ENCODE measurements at places on chromosomes 6 and 20.

- DNase-seq = no peak
Measured at GRCh38 chr6:139905404-139906052, 531.1 kb upstream of the CITED2 start.

DNA sequence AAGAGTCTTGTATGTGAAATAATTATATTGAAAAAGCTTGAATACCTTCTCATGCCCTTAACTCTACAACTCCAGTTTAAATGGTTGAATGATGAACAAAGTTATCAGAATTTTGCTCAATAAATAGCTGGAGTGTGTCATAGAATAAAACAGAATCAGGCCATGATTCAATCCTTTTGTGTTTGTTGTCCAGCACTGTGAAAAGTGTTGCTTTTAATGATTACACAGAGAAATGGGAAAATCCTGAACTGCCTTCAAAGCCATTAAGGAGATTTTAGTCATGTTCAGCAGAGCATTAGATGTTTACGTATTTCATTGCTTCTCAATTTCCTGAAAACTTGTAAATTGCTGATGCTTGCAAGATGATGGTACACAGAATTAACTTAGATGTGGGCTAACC is 262.9 kb upstream of the BTBD3 start:
- no peak for DNase-seq

- DNase-seq = no peak
Measured at GRCh38 chr6:105616521-105616920, 213.6 kb upstream of the PREP start.

DNA sequence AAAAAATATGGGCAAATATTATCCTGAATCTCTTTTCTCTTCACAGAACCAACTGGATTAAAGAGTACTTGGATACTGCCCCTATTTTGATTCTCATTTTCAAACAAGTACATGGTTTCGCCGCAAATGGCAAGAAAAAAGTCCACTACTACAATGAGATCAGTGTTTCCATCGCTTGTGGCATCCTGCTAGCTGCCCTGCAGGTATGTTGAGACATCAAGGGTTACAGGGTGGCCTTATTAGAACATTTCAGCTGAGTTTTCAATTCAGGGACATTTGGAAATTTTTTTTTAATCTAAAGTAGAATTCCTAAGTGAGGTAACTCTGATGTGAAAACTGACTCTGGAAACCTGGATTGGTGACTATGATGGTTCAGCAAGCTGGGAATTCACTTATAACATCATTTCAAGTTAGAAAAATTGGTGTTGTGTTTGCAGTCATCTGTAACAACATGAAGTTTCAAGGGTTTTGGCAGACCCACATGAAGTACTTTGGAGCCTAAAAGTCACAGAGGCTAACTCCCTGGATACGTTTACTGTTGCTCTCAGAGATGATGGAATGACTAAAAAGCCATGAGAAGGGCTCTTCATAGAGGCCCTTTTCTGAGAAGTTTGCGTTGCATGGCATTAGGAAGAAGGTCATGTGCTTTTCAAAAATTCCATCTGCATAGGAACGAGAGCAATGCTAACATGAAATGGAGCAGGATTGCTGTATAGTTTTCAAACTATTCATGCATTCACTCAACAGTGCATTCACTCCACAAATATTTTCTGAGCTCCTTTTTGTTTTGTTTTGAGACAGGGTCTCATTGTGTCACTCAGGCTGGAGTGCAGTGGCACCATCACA is 25.5 kb downstream of the IYD start:
- no peak for DNase-seq

- DNase-seq = no peak
Measured at GRCh38 chr6:149545258-149545753, 537 bp downstream of the PPIL4 start.

DNA sequence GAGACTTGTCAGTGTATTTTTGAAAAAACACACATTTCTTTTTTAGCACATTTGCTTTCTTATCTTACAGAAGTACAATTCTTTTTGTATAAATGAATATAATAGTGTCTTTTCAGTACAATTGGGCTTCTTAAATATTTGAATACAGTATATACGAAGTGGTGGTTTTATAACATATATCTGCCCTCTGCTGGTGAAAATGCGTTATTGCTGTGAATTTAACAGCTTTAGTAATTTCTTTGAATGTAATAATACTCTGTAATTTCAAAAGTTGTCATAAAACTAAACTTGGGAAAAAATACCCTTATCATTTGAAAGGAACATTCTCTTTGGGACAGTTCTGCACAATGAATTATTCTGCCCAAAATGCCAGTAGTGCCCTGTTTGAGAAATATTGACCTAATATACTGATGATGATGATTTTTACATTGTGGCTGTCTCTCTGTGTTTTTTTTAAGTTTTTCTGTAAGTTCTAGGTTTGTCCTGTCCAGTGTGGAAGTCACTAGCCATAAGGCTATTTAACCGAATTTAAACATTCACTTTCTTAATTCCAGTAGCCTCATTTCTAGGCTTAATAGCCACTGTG is 19.0 kb downstream of the SMAP1 start:
- DNase-seq = peak; percentile 27

DNA sequence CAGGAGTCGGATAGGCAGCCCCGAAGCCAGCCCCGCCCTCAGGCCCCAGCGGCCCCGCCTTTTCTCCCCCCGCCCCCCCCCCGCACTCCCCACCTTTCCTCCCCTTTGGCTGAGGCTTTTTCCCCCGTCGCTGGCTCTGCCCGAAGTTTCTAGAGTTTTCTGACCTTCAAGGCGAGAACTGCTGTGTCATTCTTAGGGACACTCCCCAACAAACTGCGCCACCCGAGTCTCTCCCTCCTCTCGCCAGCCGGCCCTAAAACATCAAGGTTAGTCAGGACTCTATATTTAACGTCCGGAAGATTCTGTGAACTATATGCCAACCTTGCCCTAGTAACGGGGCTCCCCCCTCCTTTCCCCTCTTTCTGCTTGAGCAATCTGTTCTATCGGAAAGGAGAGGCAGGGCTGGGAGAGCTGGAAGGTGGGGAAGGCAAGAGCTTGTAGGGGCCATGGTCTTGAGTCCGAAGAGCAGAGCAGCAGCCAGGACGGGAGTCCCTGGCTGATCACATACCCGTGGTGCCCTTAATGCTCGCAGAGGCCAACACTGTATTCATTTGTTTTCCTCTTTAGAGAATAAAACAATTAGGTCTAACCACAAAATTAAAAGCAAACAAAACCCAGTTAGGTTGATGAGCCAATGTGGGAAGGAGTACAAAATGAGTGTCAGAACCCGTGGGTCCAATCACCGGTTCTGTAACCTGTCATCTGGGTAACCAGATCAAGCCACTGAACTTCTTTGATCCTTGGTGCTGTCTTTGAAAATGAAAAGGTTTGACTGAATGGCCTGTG is 5.3 kb upstream of the HSPA1B start:
- peak; percentile 87 for DNase-seq

- DNase-seq = no peak
Measured at GRCh38 chr6:161963634-161964234, 689.9 kb upstream of the AGPAT4 start.

DNA sequence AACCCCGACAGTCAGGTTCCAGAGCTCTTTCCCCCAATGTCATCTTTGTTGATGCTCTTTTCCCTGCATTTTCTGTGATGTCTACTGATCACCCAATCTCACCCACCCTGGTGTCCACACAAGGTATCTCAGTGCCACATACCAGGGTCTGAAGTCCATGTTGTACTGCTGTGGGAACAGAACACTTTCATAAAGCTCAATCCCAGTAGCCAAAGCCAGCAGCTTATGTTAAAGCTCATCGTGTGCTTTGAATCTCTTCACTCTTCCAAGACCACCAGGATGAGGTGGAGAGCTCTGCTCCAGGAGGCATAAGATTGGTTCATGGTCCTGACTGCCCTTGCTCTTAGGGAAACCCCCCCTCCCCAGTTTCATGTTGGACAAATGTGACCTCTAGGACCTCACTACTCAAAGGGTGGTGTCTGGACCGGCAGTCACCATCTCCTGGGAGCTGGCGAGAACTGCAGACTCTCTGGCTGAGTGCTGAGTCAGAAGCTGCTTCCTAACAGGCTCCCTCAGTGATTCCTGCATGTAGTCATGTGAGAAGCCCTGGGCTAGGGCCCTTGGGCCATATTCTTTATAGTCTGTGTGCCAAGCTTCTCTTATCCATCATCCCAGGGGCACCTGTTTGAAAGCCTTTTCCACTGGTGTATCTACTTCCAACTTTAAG is 13.4 kb upstream of the CPNE5 start:
- no peak for DNase-seq

DNA sequence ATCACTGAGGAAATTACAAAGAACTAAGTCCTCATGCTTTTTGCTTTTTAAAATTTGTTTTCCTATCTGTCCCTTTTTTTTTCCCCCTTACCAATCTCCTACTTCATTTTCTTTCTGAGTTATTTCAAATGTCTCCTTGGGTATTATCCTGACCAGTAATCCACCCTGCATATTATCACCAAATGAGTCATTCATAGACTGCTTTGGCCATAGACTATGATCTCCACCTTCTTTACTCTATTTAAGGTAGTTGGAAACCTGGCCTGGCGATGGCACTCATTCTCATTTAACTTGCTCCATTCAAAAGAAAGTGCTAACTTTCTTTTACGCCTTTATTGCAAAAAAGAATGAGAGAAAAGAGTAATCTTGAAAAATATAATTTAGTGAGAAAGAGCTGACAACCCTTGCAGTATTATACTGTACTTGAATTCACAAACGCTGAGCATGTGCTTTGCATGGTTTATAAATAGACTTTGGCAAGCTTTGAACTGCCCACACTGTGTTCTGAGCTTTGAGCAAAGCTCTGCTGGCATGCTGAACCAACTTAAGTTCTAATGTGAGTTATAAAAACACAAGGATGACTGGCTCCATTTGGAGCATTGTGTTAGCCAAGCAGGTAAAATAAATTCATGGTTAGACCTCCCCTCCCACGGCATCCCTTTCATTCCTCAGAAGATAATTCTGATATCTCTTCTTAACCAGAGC is 198.9 kb downstream of the NKAIN2 start:
- DNase-seq = no peak

DNA sequence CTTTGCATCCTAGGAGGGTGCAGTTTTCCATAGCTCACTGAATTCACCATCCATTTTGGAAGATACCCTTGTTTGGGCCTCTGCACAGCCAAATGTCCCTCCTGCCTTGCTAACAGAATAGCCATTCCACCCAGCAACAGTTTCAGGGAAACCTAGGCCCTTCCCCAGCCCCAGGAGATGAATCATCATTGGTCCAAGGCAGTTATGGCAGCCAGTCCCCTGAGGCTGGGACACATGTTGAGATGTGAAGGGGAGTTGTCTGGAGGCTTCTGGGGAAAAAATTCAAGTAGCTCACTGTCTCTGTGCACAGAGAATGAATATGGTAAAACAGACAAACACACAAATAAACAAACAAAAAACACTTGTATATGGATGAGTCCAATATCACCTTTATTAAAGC is 17.4 kb upstream of the SIRPB2 start:
- DNase-seq = no peak

DNA sequence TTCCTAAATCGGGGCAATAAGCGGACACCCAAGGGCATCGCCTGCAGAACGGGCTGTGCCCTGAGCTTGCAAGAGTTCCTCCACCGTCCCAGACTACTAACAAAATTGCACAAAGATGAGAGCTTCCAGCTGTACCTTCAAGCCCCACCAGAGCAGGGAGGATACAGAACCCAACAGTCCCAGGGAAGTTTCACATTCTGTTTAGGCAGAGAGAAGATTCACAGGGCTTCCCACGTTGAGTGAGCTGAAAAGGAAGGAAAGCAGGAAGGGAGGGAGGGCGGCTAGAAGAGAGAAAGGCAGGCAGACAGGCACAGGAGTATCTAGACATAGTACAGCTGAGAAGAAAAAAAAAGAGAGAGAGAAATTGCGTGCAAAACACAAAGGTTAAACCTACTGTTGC is 112.6 kb upstream of the AFDN start:
- no peak for DNase-seq

- DNase-seq = peak; percentile 44
Measured at GRCh38 chr6:109486068-109486467, 3.0 kb upstream of the ZBTB24 start.

GRCh38 chr6:7773322-7773721 is 47.4 kb downstream of the BMP6 start:
- DNase-seq = no peak

- no peak for DNase-seq
Measured at GRCh38 chr20:33828326-33828844, 17.2 kb downstream of the CHMP4B start.

DNA sequence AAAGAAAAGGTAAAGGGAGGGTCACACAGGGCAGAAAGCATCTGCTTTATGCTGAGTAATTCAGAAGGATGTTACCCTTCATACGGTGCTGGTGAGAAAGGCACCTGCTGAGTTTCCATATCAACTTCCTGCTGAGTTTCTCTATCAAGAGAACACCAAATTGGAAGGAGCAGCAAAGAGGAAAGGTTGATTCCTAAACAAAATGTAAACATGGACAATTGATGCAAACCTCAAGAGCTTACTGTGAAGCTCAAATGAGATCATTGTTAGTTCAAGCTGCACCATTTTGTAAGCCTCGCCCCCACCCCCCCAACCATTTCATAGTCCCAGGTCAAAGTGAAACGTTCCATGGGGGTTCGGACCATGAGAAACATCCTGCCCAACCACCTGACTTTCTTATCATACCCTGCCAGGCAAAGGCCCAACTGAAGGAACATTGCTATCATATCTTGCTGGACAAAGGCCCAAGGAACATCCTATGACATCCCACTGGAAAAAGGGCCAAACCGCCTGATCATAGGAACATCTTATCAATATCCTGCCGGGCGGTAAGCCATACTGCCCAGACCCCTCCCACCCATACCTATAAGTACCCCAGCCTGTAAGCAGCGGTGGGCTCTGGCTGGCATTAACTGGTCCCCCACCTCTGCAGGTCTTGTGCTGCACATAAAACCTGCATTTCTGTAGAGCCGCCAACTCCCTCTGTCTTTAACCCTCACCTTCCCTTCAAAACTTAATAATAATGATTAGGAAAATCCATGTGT is 171.6 kb downstream of the UBE3D start:
- no peak for DNase-seq

GRCh38 chr6:105871542-105871941 is 214.6 kb upstream of the PRDM1 start:
- no peak for DNase-seq

DNA sequence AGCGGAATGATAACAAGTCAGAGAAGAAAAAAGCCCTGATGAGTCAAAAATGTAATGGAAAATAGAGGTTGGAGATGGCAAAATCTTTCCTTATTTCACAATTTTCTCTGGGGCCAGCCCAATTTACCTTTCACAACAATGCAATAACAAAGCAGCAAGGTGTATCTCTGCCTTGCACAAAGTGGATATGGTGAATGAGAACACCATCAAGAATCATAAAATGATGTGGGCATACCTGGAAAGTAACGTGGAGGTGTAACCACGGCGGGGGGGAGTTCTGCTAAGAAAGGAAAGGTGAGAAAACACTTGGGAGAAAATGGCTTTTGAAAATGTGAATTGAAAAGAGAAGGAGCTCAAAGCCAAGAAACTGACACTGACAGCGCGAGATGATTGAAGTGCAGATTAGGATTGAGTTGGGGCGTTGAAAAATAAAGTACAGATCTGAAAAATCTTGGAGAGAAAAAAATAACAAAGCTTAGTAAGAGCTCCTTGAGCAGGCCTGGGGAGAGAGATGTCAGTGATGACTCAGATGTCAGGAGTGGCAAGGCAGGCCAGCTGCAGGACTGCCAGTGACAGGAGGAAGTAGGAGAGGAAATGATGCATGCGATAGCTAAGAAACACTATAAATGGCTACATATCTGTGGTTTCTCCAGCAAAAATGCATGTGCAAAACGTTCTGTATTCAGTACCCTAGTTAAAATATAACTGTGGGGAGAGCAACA is 26.2 kb downstream of the ARHGAP18 start:
- peak; percentile 78 for DNase-seq

GRCh38 chr6:17583811-17584210 is 16.3 kb upstream of the FAM8A1 start:
- no peak for DNase-seq

GRCh38 chr6:125611573-125612344 is 137.7 kb upstream of the HEY2 start:
- no peak for DNase-seq

- no peak for DNase-seq
Measured at GRCh38 chr20:56773749-56774148, 144.6 kb downstream of the TFAP2C start.

Data from A549 (cell line).